T-helper 2 cell treated with Interferon-gamma antibody and Interleukin-4, amounts not matched to agents 5 μg/mL and 100 μg/mL, for 36 hours (primary cell): ENCODE measurements at places on chromosomes 12 and 14.

DNA sequence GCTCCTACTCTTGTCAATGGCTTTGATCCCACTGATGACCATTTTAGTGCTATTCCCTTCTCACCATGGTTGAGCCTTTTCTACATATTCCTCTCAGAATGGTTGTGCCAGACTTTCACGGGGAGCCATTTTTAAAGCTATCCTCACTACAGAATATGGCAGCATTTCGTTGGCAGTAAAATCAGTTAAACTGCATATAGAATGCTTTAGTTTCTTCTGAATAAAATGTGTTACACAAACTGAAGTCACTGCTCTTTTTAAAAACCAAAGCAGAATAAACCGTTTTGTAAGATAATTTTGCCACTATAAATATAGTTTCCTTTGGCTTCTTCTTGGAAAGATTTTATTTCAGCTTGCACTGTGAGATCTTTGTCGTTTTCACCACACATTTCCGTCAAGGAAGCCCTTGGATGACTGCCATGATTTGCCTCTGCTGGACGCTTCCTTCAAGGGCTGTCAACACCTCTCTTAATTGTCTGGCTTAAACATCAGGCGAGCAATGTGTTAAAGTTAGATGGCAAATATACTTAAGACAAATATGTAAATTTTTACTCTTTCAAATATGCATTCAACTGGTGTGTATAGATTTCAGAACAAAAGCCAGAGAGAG lies 624.2 kb downstream of the DIO2 start:
- no peak for DNase-seq

GRCh38 chr14:68268197-68268596 lies 448.6 kb downstream of the RAD51B start:
- DNase-seq, result no peak

GRCh38 chr12:16685107-16685506 lies 79.1 kb upstream of the LMO3 start:
- DNase-seq, result no peak

DNA sequence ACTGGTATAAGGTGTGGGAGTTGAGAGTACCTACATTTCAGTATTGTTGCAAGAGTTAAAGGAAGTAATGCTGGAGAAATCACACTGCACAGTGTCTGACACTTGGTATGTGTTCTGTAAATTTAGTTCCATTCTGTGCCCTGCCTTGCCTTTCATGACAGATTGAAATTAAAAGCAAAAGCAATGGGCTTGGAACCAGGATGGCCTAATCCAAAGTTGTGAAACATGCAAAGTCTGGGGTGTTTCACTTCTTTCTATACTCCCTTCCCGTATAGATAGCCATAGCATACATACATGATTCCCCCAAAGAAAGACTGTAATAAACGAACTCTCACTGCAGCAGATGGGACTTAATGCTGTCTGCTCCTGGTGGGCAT lies 281.1 kb downstream of the NRXN3 start:
- DNase-seq, result no peak

- DNase-seq, result no peak
These were observed 95.4 kb downstream of the CCER1 start for GRCh38 chr12:90859591-90859990.

DNA sequence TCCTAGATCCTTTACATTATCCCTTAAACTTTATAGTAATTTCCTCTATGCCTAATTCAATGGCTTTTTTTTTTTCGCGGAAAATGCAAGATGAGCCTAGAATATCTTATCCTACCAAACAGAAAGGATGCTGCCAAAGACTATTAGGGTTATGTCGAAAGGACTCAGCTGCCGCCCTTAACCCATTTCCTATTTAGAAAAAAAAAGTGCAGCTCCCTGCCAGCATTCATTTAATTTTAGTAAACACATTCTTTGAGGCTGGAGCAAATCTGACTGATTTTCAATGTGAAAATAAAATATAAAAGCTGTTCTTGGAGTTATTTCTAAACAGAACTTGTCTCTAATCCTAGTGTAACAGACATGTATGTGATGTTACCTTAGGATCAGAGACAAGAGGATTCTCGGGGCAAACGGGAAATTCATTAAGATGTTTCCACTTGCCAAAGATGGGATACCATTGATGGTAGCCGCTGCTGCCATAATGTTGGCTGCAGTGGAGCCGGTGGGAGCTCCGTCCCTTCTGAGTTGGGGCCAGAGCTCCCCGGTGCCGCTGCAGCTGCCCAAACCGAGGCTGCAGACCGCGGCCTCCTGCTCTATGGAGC lies 8.2 kb upstream of the A2M start:
- DNase-seq, result no peak

DNA sequence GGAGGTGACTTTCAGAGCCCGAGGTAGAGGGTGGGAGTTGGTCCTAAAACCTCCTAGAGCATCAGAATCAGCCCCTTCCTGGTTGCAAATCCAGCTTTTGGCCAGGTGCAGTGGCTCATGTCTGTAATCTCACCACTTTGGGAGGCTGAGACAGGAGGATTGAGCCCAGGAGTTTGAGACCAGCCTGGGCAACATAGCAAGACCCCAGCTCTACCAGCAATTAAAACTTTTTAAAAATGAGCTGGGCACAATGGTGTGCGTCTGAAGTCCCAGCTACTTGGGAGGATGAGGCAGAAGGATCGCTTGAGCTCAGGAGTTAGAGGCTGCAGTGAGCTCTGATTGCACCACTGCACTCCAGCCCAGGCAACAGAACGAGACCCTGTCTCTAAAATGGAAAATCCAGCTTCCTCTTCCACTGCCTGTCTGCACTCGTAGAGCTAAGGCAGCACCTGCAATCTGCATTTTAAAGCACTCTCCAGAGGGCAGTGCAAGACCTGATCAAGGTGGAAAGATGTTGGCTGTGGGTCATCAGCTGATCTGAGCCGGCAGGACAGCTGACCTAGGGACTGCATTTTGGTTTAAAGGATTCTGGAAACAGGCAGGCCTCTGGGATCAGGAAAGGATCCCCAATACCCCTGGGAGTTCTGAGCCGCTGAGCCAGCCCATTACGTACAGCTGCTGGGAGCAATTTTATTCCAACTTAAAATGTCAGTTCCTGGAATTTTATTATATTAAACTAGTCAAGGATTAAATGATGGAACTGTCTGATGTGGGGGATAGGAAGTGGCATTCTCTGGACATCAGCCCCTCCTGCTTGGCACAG lies 1.8 kb upstream of the TESC start:
- DNase-seq, result no peak
